ENCODE measurements at places on chromosomes 13 and 19. TPM values are rescaled to one million over a fixed set of nuclear protein-coding genes. Genes with fewer than 3 reads are reported as not detected.

Gene ZNF784
- 11.7 TPM for total RNA-seq

Gene GTF2F2
- 22.3 TPM for total RNA-seq

Gene CYP2F1
- total RNA-seq = not detected

Gene TUBA3C
- total RNA-seq = 0.27 TPM

Gene PTH2
- not detected for total RNA-seq

Gene CYP4F2
- total RNA-seq = not detected

Gene ZNF419
- 7.7 TPM for total RNA-seq

Gene WDFY2
- total RNA-seq = 4.0 TPM

Gene AZU1
- total RNA-seq = not detected

Gene RDH13
- 45.6 TPM for total RNA-seq

Gene IZUMO2
- not detected for total RNA-seq

Gene CLEC11A
- 3.0 TPM for total RNA-seq

Data from Right ventricle myocardium superior (tissue), 1 donor.